Endodermal cell (in vitro differentiated cells): ENCODE measurements at places on chromosomes 4 and X.

DNA sequence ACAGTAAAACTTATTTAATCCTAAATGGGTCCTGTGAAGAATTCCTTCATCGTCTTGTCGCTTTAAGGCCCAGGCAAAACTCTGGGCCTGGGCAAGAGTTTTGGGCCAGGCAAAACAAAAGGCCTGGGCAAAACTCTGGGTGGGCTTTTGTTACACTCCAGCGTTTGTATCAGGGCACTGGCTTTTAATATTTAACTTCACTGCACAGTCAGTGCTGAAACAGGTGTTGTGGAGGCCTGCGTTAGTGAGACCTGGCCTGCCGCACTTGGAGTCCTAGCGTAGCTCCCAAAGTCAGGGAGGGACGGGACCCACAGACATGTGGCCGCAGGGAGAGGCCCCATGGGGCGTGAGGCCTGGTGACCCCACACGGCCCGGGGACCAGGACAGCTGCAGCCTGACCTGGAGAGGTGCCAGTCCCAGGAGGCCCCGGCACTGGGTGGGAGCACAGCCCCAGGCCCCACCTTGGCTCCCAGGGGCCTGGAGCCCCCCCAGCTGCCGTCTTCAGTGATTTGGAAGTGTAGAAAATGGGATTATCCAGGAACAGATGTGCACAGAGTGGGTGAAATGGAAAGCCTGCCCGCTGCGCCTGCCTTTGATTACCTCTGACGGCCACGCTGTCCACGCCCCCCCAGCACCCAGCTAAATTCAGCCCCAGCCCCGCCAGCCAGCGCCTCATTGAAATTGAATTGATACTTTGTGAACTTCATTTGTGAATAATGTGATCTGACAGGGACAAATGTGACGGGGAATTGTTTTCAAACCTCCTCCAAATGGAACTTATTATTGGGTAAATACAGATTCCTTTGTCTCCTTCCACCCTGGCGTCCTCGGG lies 132.9 kb upstream of the NKX1-1 start:
- no peak overlapping the region for H3K4me3 ChIP-seq
- H3K27ac ChIP-seq: no peak overlapping the region
- H3K27me3 ChIP-seq: no peaks in the 10 kb centered on the region

DNA sequence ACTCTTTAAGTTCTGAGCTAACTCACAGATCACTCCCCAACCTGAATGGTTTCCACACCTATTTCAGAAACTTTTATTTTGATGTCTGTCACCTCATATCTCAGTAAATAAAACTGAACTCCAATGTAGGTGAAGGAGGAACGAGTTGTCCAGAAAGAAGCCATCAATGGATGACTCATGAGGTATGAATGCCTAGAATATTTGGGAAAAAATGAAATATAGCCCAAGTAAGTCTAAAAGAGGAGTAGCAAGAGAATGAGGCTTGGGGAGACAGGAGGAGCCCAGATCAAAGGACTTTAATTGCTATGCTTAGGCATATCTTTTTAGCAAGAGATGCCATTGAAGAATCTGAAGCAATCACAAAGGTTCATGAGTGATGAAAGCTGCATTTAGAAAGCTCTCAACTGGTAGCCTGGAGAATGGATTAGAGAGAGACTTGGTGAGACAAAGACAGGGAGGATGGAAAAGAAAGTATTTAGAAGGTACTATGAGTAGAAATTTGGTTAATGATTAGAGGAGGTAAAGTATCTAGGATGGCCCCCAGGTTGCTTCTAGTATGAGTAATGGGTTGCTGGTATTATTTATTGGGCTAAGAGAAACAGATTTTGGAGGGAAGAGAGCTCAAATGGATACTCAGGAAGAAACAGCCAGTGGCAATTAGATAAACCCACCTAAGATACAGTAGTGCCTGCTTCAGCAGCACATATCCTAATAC lies 39.4 kb downstream of the NOCT start:
- H3K27me3 ChIP-seq: no peaks in the 10 kb centered on the region
- H3K4me3 ChIP-seq: peak overlapping the region; percentile 36
- H3K4me1 ChIP-seq: peaks cover 19% of the 10 kb centered on the region
- peaks cover 66% of the 10 kb centered on the region for H3K36me3 ChIP-seq
- no peak overlapping the region for H3K27ac ChIP-seq
- DNase-seq: no peak

DNA sequence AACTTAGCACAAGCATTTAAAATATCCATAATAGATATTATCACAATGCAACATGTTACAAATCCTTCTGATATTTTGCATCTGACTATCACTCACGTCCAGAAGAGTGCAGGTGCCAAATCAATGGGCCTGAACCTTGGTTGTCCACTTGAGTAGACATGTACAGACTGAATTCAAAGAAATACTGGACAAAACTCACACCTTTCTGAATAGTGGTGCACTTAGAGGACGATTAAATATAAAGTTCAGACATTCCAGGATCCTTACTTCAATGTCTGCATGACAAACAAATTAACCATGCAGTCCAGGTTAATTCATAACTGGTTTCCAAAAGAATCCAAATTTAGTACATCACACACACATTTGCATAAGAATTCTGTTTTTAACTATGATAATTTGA lies 406.0 kb upstream of the EDA2R start:
- DNase-seq: no peak
- H3K4me1 ChIP-seq: no peaks in the 10 kb centered on the region
- H3K27ac ChIP-seq: no peak overlapping the region
- no peaks in the 10 kb centered on the region for H3K27me3 ChIP-seq
- no peak overlapping the region for H3K4me3 ChIP-seq
- H3K36me3 ChIP-seq: no peaks in the 10 kb centered on the region

- H3K36me3 ChIP-seq: no peaks in the 10 kb centered on the region
- no peak overlapping the region for H3K4me3 ChIP-seq
- no peaks in the 10 kb centered on the region for H3K27me3 ChIP-seq
- no peak for DNase-seq
- no peaks in the 10 kb centered on the region for H3K4me1 ChIP-seq
- no peak overlapping the region for H3K27ac ChIP-seq
Observed at GRCh38 chr4:156998500-156999174, 27.0 kb upstream of the PDGFC start.
